ENCODE measurements at places on chromosomes 7 and 10.

- DNase-seq, result no peak
These were observed 296.1 kb upstream of the SEMA3A start for GRCh38 chr7:84490661-84491060.

DNA sequence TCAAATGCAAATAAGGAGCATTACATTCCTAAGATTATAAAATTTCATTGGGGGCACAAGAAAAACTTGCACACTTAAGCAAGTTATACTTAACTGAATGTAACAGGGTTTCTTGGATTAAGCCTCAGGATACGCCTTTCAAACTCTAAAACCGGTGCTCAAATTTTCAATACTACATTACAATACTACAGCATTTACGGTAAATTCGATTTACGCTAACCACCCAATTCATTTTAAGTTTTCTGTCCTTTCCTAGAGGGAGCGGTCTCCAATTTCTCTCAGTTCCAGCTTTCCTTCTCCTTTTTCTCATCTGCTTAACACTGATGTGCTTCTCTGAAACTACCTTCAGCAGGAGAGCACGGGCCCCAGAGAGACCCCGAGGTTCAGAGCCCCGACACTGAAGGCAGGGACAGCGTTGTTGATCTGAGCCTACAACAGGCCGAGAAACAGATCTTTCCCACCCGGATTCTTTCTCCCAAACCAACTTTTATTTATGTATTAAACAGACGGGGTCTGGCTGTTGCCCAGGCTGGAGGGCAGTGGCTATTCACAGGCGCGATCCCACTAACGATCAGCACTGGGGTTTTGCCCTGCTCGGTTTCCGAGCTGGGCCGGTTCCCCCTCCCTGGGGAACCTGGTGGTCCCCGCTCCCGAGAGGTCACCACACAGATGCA, 798 bp downstream of the ZNF425 start:
- DNase-seq, result no peak

- DNase-seq, result no peak
These were observed 1.5 kb upstream of the C1GALT1 start for GRCh38 chr7:7180725-7181449.

- no peak for DNase-seq
These were observed 14.1 kb upstream of the MYPN start for GRCh38 chr10:68095153-68095552.

- DNase-seq, result no peak
These were observed 345.9 kb downstream of the KIF20B start for GRCh38 chr10:90047243-90047729.

GRCh38 chr10:14487488-14487883, 156.8 kb upstream of the FRMD4A start:
- DNase-seq, result no peak

GRCh38 chr7:95520136-95520535, 34.4 kb downstream of the ASB4 start:
- no peak for DNase-seq

DNA sequence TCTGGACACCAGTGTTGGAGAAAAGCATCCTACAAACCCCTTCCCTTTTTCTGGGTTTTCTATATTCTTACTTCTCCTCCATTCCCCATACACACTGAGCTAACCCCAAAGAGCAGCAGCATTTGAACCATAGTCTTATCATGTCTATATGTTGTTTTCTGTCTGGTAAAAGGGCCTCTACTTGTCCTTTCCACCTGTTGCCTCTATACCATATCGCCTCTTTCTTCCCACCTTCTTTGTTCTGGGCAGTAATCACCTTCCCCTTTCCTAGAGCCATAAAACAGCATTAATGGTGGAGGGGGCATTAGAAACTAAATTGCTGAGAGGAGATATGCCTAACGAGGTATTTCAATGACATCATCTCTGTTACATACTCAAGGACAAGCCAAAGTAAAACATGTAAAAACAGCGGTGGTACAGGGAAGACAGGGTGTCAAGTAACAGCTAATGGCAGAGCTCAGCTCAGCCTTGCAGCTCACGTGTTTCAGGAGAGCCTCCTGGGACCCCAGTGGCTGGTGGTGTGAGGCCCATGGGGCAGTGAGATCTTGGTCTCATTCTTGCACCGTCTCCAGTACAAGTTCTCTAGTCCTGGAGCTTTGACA, 20.6 kb downstream of the NPY start:
- DNase-seq, result no peak

DNA sequence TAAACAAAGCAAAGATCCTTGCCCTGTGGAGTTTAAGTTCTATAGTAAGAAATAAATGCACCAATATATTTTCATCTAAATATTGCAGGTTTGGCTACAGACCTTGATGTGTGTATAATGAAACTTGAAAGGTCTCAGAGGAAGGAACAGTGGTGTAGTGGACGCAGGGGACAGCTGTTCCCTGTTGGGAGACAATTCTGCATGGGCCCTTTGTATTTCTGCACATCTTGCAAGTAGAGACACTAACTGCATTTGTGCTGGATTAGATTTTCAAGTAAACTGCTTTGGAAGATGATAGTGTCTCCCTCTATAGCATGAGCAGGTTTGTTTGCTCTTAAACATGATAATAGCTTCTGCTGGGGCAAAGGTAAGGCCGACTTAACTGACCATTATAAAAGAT, 57.5 kb upstream of the FAM133B start:
- DNase-seq, result no peak

DNA sequence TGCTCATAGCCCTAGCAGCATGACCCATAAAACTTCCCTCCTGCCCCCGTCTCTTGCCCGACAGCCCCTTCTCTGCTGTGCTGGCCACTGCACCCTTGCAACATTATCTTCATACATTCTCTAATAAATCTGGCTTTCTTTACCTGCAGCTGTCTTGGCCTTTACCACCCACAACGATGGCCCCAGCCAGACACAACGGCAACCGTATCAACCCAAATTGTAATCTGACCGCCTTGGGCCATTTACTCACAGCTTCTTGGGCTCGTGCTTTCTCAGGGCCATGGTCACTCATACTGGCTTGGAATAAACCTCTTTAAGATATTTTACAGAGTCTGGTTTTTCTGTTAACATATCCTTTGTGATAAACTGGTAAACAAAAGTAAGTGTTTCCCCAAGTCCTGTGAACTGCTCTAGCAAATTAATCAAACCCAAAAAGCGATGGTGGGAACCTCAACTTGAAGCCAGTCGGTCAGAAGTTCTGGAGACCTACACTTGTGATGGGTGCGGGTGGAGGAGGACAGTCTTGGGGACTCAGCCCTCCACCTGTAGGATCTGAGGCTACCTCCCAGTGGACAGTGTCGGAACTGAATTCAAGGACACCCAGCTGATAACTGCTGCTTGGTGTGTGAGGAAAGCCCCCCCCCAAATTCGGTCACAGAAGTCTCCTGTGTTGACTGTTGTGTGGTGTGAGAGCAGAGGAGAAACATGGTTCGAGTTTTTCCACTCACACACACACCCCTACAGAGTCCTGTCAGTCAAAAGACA, 87.6 kb upstream of the ATP6V0A4 start:
- DNase-seq, result no peak

DNA sequence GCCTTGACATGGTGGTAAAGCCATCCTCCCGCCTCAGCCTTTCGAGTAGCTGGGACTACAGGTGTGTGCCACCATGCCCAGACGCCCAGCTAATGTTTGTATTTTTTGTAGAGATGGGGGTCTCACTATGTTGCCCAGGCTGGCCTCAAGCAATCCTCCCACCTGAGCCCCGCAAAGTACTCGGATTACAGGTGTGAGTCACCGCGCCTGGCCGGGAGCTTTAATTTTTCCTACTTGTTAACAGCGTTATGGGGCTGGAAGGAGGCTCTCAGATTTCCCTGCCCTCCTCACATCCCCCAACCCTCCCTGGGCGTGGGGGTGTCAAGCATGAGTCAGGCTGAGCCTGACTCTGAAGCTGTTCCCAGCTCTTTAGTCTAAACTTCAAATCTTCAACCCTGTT, 8.3 kb downstream of the ALKBH4 start:
- peak; percentile 12 for DNase-seq

GRCh38 chr10:102583435-102584417, 60.6 kb upstream of the TRIM8 start:
- peak; percentile 62 for DNase-seq

DNA sequence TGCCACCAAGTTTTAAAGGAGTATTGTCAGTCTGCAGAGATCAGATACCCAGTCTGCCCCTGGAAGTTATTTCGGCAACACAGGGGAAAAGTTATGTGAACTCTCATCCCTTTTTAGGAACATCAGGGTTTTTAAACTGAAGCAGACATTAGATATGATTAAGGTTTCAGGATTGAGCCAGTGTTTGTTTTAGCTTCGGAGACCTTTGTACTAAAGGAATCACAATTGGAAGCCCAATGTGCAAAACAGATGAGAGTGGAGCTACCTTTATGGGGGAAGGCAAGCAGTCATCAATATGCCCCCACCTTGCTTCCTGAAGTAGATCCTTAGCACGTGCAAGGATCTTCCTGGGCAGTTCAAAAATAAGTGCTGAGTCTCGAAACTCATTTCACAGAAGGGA, 39.5 kb downstream of the ETV1 start:
- DNase-seq, result no peak

GRCh38 chr10:10658172-10658785, 359.4 kb upstream of the CELF2 start:
- DNase-seq, result no peak

- DNase-seq, result no peak
These were observed 50.7 kb downstream of the INPP5F start for GRCh38 chr10:119776536-119776935.

- DNase-seq, result no peak
These were observed 91.3 kb downstream of the TCF7L2 start for GRCh38 chr10:113041324-113041723.

- DNase-seq, result no peak
These were observed 286.1 kb upstream of the C7orf33 start for GRCh38 chr7:148304456-148304855.

GRCh38 chr10:92342796-92343195, 51.8 kb downstream of the MARCHF5 start:
- peak; percentile 15 for DNase-seq

DNA sequence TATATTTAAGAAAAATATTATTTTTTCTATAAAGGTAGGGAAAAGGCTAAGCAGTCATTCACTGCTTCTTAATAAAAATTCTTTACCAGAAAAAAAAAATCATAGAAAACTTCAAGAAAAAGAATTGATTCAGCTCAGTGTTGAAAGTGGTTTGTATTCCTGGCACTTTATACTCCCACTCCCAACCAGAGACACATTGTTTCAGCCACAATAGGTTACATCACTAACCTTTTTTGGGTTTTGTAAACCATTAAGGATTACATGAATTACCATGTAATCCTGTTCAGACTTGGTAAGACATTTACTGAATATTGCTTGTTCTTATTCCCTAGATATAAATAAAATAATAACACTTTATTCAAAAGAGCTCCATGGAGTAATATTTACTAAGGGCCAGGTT, 46.6 kb downstream of the MINPP1 start:
- DNase-seq, result no peak

DNA sequence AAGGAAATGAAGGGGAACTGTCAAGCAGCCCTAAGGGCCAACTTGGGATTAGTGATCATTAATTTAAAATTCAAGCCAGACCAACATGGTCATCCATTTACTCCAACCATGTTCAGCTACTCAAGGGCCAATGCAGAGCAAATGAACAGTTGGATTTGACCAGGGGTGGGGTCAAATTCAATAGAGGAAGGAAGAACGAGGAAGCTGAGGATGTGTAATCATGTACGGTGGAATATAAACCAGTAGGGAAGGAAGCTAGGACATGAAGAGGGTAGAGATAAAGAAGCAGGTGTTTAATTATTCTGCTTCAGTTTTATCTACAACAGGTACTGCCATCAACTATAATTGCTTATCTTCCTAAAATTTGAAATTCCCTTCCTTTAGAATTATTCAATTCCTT, 81.6 kb downstream of the HIBADH start:
- no peak for DNase-seq

DNA sequence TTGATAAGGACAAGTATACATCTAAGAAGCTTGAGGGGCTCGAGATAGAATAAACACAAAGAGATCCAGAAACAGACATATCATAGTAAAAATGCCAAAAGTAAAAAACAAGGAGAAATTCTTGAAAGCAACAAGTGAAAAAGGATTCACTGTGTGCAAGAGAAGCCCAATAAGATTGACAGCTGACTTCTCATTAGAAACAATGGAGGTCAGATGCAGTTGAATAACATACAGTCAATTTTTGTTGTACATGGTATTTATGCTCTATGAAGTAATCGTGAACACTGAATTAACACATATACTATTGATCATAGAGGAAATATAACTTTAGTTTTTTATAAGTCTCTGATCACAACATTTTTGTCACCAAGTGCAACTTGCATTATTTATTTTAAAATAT, 982.8 kb upstream of the SORCS1 start:
- no peak for DNase-seq

DNA sequence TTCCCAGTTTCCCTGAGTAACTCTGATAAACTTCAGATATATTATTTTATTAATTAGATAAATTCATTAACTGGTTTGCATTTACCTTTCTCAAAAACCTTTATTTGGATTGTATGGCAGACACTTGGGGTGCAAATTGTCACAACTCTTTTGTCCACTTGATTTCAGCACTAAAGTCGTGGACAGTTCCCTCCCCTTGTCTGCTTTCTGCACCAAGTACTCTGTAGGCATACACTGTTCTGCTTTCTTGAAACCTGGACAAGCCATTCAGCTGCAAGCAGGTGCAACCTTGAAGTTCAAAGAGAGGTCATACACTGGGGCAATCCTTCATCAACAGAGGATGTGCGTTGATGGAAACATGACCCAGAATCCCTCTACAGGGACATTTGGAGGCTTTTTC, 162.9 kb downstream of the ARL5B start:
- DNase-seq, result no peak

DNA sequence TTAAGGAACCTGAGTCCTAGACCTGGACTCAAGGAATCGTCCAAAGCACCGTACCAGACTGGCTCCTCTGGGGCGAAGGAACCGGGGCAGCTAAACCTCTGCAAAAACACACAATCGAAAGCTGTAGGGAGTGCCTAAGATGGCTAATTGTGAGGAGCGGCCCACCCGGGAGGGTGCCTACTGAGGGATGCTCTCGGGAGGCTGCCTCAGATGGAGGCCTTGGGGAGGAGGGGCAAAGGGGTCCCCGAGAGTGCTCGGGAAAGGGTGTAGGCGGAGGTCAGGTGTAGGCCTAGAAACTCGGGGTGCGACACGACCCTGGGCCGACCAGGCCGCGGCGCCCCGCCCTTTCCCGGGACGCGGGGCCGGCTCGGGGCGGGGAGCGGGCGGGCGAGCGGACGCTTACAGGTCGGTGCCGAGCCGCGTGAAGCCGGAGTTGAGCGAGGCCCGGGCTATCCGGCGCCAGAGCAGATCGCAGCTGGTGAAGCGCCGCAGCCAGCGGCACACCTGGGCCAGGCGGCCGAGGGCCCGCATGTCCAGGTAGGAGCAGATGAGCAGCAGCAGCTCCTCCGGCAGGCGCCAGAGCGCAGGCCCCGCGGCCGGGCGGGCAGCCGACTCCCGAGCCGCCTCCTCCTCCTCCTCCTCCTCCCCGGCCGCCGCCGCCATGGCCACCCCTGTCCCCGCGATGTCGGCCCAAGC, 844 bp downstream of the FBXW4 start:
- peak; percentile 31 for DNase-seq

GRCh38 chr7:87474533-87475358, 734 bp downstream of the ABCB4 start:
- DNase-seq, result no peak

All from fibroblast of skin of left biceps (primary cell).